Naive B cell (primary cell): ENCODE measurements at places on chromosomes 13 and 19. TPM values are rescaled to one million over a fixed set of nuclear protein-coding genes. Genes with fewer than 3 reads are reported as not detected.
A peak's percentile ranks its signal among the peaks of the same experiment; 100 is the strongest.

Gene TEX26
- not detected for polyA plus RNA-seq

Gene ZNF473
- 4.2 TPM for polyA plus RNA-seq

Gene GPR12
- polyA plus RNA-seq, result not detected

Gene NCR1
- not detected for polyA plus RNA-seq

Gene KLK11
- polyA plus RNA-seq, result not detected

Gene ADGRE3
- polyA plus RNA-seq, result 0.17 TPM

Gene WDR88
- not detected for polyA plus RNA-seq

Gene RAB3A
- 2.1 TPM for polyA plus RNA-seq

GRCh38 chr13:43786766-43787517, at the start of gene ENOX1:
ENOX1 (minus strand) TSS chr13:43786972.
- peak within 1 kb of the TSS; percentile 63 for H3K4me3 ChIP-seq
- H3K4me1 ChIP-seq, result peaks cover 12% of the 10 kb centered on the region
- H3K27me3 ChIP-seq, result peaks cover 45% of the 10 kb centered on the region
- H3K36me3 ChIP-seq, result no peaks in the 10 kb centered on the region
- no peak within 1 kb of the TSS for H3K27ac ChIP-seq

DNA sequence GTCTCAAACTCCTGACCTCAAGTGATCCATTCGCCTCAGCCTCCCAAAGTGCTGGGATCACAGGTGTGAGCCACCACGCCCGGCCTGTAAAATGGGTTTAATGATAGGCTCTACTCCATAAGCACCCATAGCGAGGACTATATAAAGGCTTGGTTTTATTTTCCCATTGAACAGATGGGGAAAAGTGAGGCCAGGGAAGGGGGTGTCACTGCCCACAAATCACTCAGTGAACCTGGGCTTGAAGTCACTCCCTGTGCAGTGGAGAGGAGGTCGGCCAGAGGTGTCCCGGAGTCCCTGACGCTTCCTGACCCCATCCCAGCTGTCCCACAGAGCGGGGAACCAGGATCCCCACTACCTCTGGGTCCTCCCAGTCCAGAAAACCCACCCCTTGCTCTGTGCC, 14.9 kb downstream of the TLE2 start:
- no peaks in the 10 kb centered on the region for H3K4me1 ChIP-seq
- H3K27ac ChIP-seq, result no peak overlapping the region
- no peaks in the 10 kb centered on the region for H3K36me3 ChIP-seq
- no peak overlapping the region for H3K4me3 ChIP-seq

- H3K27ac ChIP-seq, result no peak overlapping the region
- no peaks in the 10 kb centered on the region for H3K36me3 ChIP-seq
- H3K4me1 ChIP-seq, result no peaks in the 10 kb centered on the region
Observed at GRCh38 chr13:37382146-37382545, 216.4 kb downstream of the POSTN start.

- DNase-seq, result no peak
- H3K27me3 ChIP-seq, result no peaks in the 10 kb centered on the region
- no peak overlapping the region for H3K4me3 ChIP-seq
- peaks cover 27% of the 10 kb centered on the region for H3K36me3 ChIP-seq
Observed at GRCh38 chr13:73803997-73804396, 330.2 kb downstream of the KLF12 start.

DNA sequence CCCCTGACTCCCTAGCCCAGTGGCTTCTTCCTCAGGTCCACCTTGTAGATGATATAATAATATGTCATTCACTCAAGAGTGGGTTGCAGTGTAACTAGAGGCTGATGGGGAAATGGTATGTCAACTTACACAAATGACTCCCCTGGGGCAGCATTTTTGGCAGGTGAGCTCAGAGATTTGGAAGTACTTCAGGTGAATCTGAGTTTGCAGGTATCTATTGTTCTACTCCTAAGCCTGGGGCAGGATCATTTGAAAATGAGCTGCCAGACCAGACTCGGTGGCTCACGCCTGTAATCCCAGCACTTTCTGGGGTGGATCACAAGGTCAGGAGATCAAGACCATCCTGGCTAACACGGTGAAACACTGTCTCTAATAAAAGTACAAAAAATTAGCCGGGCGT, 11.6 kb upstream of the CNMD start:
- no peak overlapping the region for H3K27ac ChIP-seq
- DNase-seq, result no peak
- peaks cover 43% of the 10 kb centered on the region for H3K27me3 ChIP-seq
- no peak overlapping the region for H3K4me3 ChIP-seq
- H3K4me1 ChIP-seq, result no peaks in the 10 kb centered on the region

DNA sequence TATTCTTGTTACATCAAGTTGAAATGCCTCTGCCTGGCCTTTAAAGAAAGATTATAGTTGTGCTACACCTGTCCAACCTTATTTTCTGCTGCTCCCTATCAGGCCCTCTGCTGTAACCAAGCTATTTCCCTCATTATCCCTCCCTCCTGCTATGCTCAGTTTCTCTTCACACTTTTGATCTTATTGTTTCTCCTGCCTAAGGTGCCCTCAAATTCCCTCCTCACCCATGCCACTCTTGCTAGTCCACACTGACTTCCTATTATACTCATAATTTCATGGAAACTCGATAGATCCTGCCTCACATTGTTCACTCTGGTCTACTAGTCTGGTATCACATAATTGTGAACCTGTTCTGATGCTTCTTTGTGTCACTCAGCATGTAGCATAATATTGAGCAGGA, 19.4 kb upstream of the ESD start:
- peaks cover 5% of the 10 kb centered on the region for H3K27me3 ChIP-seq
- H3K27ac ChIP-seq, result no peak overlapping the region
- no peak for DNase-seq
- H3K36me3 ChIP-seq, result peaks cover 20% of the 10 kb centered on the region
- no peaks in the 10 kb centered on the region for H3K4me1 ChIP-seq

DNA sequence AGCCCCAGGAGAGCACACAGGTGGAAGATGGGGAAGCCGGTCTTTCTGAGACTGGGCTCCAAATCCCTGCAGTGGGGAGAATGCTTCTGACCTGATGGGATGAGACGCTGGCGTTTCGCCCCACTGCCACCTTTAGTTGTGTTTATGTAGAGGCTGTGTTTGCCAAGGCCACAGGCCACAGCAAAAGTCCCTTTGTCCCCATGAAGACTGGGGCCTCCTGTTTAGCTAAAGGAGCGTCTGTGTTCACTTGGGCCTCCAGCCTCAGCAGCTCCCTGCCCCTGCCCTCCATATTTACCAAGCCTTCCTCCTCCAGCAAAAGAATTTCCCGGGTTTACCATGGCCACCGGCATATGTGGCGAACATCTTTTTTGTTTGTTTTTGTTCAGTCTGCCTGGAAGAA, 10.4 kb upstream of the KLK14 start:
- H3K36me3 ChIP-seq, result peaks cover 4% of the 10 kb centered on the region
- H3K4me3 ChIP-seq, result no peak overlapping the region
- peaks cover 7% of the 10 kb centered on the region for H3K4me1 ChIP-seq
- no peaks in the 10 kb centered on the region for H3K27me3 ChIP-seq
- no peak overlapping the region for H3K27ac ChIP-seq
- DNase-seq, result no peak

DNA sequence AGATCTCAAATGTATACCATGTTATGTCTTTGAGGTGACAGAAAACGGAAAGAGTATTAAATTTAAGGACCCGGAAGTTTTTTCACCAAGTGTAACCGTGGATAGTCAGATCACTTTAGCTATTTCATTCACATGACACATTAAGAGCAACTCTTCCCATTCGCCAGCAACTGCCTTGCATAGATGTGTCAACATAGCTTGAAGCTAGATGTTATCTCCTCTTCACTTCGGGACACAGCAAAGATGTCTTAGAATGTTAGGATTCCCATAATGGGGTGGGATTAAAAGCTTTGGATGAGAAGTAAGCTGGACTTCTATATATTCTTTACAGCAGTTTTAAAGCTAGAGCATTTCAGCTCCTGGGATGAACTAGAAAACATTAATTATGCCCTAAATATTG, 1135.9 kb upstream of the PCDH20 start:
- no peaks in the 10 kb centered on the region for H3K36me3 ChIP-seq
- H3K4me1 ChIP-seq, result no peaks in the 10 kb centered on the region
- H3K27me3 ChIP-seq, result no peaks in the 10 kb centered on the region
- DNase-seq, result no peak
- H3K27ac ChIP-seq, result no peak overlapping the region
- H3K4me3 ChIP-seq, result no peak overlapping the region

DNA sequence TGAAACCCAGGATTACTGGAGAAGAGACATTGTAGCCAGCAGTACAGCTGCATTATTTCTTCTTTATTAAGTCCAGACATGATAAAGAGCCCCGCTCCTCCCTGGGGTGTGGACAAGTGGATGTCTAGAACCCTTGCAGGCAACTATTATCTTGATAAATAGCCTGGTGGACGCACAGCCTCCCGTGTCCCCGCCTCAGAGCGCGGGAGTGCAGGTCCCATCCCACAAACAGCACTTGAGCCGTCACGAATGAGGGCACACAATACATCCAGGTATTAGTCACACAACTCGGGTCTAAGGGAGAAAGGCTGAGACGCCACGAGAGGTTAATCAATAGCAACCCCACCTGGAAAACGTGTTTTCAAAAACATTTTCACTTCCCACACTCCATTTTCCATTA, 213.2 kb upstream of the SOX1 start:
- no peaks in the 10 kb centered on the region for H3K4me1 ChIP-seq
- no peaks in the 10 kb centered on the region for H3K27me3 ChIP-seq
- no peak for DNase-seq

GRCh38 chr19:18390065-18390907, 4.3 kb downstream of the GDF15 start:
- no peaks in the 10 kb centered on the region for H3K36me3 ChIP-seq
- peak overlapping the region; percentile 18 for H3K27ac ChIP-seq
- no peaks in the 10 kb centered on the region for H3K27me3 ChIP-seq
- peaks cover 50% of the 10 kb centered on the region for H3K4me1 ChIP-seq
- DNase-seq, result no peak

GRCh38 chr13:20127562-20128458, 33.0 kb downstream of the GJA3 start:
- no peaks in the 10 kb centered on the region for H3K36me3 ChIP-seq
- DNase-seq, result no peak
- H3K27me3 ChIP-seq, result peaks cover 18% of the 10 kb centered on the region
- H3K4me1 ChIP-seq, result peaks cover 4% of the 10 kb centered on the region
- H3K4me3 ChIP-seq, result peak overlapping the region; percentile 75

- H3K27ac ChIP-seq, result no peak overlapping the region
- H3K4me1 ChIP-seq, result no peaks in the 10 kb centered on the region
- H3K27me3 ChIP-seq, result no peaks in the 10 kb centered on the region
- no peak overlapping the region for H3K4me3 ChIP-seq
- DNase-seq, result no peak
Observed at GRCh38 chr19:36160821-36161596, 8.8 kb upstream of the COX7A1 start.

- no peak overlapping the region for H3K4me3 ChIP-seq
- H3K27ac ChIP-seq, result no peak overlapping the region
- no peaks in the 10 kb centered on the region for H3K27me3 ChIP-seq
- H3K36me3 ChIP-seq, result no peaks in the 10 kb centered on the region
Observed at GRCh38 chr13:83798731-83799130, 83.5 kb downstream of the SLITRK1 start.

GRCh38 chr19:10501971-10502523, 1.1 kb downstream of the KEAP1 start:
- no peak for DNase-seq
- no peaks in the 10 kb centered on the region for H3K27me3 ChIP-seq
- H3K4me3 ChIP-seq, result peak overlapping the region; percentile 77
- H3K4me1 ChIP-seq, result peaks cover 17% of the 10 kb centered on the region

DNA sequence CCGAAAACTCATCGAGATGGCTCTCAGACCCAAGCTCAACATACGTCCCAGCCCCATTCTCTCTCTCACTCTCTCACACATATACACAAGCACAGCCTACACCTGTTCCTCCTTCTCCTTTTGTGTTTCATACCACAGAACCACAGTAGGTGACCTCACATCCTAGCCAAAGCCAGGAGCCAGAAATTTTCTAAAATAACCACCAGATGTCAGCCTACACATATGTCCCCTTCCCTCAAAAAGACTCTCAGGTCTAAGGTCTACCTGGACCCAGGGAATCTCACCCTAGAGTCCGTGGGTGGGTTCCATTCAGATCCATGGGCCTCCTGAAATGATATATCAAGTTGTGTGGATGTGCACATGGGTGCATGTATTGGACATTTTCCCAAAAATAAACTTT, 104.2 kb upstream of the IPO5 start:
- no peak overlapping the region for H3K27ac ChIP-seq
- no peaks in the 10 kb centered on the region for H3K36me3 ChIP-seq
- H3K27me3 ChIP-seq, result peaks cover 12% of the 10 kb centered on the region
- no peak overlapping the region for H3K4me3 ChIP-seq
- DNase-seq, result no peak
- H3K4me1 ChIP-seq, result peaks cover 2% of the 10 kb centered on the region

- peaks cover 42% of the 10 kb centered on the region for H3K4me1 ChIP-seq
- H3K27ac ChIP-seq, result peak overlapping the region; percentile 76
- H3K27me3 ChIP-seq, result no peaks in the 10 kb centered on the region
Observed at GRCh38 chr13:99320693-99321481, 13.7 kb upstream of the GPR183 start.

DNA sequence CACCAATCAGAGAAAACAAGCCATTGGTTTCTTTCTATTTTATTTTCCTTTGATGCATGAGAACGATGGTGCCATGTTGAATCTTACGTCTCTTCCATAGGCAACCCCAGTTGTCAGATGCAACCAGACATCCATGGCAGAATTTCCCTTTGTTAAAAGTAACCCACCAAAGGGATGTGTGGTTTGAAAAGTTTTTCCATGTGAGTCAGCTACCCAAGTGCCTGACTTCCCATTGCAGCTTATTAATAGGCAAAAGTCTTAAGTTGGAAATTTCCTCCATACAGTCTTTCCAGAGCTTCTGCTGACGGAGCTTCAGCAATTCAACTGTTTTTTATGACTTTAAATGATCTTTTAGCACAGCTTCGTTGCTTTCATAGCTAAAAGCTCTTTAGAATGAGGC, 73.8 kb upstream of the FAM216B start:
- H3K36me3 ChIP-seq, result peaks cover 7% of the 10 kb centered on the region
- no peaks in the 10 kb centered on the region for H3K4me1 ChIP-seq
- H3K27me3 ChIP-seq, result peaks cover 8% of the 10 kb centered on the region

DNA sequence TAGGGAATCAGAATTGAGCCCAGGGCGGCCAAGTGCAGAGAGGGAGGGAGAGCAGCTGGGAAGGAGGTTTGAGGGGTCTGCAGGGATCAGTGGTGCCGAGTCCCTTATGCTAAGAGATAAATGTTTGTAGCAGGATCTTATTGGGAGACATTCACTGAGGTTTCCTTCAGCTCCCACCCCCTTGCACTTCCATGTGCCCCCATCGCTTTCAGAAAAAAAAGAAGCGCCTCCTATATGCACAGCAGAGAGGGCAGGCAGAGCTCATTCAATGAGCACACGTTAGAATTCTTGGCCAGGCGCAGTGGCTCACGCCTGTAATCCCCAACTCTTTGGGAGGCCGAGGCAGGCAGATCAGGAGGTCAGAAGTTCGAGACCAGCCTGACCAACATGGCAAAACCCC, 28.0 kb downstream of the CYP4F2 start:
- peaks cover 20% of the 10 kb centered on the region for H3K27me3 ChIP-seq
- peaks cover 30% of the 10 kb centered on the region for H3K4me1 ChIP-seq
- no peak for DNase-seq
- peaks cover 7% of the 10 kb centered on the region for H3K36me3 ChIP-seq
- H3K27ac ChIP-seq, result no peak overlapping the region
- H3K4me3 ChIP-seq, result no peak overlapping the region

GRCh38 chr19:39670998-39671397, 15.3 kb downstream of the LGALS16 start:
- no peak overlapping the region for H3K4me3 ChIP-seq
- no peaks in the 10 kb centered on the region for H3K36me3 ChIP-seq
- DNase-seq, result no peak
- peaks cover 35% of the 10 kb centered on the region for H3K27me3 ChIP-seq
- H3K4me1 ChIP-seq, result peaks cover 5% of the 10 kb centered on the region
